ENCODE measurements at places on chromosomes 1 and 21. TPM values are rescaled to one million over a fixed set of nuclear protein-coding genes. Genes with fewer than 3 reads are reported as not detected.

- no peak for DNase-seq
Observed at GRCh38 chr1:110462964-110463363, 12.0 kb downstream of the PROK1 start.

DNA sequence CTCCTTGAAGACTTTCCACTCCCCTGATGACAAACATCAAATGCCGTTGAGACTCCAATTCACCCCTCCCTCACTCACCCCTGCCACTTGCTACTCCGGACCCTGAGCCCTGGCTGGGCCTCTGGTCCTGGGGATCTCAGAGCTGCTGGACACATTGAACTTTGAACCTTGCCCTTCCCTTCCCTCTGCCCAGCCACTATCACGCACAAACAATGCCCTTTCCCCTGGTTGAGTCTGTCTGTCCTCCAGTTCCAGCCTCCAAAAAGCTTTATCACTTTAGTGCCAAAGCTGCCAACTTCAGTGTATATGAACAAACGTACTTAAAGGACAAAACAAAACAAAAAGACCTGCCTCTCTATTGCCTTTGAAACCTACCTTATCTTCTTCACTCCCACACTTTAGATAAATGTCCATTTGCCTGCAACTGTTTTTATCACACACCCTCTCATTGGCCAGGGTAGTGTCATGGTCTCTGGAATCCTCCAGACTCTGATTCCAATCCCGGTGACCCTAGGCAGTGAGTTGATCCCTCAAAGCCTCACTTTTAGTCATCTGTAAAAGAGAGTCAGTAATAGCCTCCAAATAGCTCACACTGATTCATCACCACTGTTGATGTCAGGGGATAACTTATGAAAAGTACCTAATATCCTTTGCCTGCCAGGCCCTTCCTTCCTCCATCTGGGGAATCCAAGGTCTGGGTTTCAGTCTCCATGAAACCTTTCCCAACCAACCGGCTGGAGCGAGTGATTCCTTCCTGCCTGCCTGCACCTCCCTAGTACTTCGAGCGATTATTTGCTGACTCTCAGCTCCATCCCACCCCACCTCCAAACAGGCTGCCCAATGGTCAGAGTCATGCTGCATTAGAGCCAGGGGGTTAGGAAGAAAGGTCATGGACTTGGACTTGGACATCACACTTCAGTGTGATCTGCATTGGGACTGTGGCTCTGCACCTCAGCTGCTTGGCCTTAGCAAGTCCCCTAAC lies 15.9 kb upstream of the SPOCD1 start:
- no peak for DNase-seq

DNA sequence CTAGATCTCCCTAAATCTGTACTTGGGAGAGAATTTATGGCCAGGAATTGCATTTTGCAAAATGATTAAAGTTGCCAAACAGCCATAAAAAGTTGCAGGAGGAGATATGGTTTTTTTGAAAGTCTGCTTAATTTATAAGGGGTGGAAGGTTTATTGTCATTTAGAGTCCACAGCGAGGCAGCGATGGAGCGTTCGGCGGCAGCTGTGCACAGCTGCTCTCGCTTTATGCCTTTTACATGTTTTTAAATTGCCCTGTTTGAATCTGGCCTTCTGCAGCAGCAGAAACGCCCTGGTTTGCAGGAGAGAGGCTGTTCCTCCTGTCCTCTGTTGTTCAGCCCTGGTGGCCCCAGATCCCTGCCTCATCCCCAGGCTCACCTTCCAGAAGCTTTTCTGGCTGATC lies 144.9 kb upstream of the POU3F1 start:
- DNase-seq: no peak

PODN gene
- polyA plus RNA-seq: 14.3 TPM

- DNase-seq: peak; percentile 39
Observed at GRCh38 chr1:3038113-3038551, 16.9 kb downstream of the ACTRT2 start.

- DNase-seq: no peak
Observed at GRCh38 chr1:106747791-106748190, 308.7 kb upstream of the PRMT6 start.

DNA sequence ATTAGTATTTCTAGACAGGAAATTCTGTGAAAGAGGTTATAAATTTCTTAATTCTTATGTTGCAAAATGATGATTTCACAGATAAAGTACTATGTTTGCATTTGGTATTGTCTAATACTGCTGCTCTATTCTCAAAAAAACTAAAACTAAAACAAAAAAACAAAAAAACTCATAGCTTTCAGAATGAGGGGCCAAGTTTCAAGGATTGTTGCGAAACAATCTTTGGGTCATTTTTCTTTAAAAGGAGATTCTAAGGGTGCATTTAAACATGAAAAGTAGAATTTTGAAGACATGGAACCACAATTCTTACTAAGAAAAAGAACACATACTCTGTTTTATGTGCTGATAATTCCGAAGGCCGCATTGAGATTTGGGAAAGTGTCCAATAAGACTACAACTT lies 645.1 kb downstream of the ADGRL2 start:
- no peak for DNase-seq

DNA sequence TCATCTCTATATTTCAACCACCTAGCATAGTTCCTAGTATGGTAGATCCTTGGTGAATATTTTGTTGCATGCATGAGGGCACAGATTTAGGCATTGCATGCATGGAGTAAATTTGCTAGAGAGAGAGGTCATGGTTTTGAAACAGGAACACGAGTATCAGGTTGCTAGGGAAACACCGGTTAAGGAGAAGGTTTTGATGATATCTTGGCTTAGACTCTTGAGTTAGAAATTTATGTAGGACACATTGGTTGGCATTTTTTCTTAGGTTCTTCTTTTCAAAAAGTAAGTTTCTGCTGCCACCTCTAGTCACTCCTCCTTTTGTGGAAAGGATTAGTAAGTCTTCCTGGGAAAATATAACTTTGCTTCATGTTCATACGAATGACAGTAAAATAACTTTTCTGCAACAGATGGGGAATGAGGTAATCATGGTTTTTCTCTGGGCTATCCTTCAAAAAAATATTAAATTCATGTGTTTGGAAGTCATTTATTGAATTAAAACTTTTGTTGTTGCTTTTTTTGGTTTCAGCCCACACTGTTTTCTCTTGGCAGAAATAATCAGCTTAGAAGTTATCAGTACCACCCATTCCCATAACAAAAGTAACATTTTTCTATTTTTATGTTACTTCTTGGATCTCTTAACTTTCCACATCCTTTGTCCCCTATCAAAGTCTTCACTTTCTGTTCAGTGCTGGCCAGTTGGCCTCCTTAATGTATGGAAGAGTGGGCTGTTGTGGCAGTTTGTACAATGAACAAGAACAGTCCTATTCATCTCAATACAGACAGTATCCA lies 97.3 kb downstream of the PLA2G4A start:
- no peak for DNase-seq

DNA sequence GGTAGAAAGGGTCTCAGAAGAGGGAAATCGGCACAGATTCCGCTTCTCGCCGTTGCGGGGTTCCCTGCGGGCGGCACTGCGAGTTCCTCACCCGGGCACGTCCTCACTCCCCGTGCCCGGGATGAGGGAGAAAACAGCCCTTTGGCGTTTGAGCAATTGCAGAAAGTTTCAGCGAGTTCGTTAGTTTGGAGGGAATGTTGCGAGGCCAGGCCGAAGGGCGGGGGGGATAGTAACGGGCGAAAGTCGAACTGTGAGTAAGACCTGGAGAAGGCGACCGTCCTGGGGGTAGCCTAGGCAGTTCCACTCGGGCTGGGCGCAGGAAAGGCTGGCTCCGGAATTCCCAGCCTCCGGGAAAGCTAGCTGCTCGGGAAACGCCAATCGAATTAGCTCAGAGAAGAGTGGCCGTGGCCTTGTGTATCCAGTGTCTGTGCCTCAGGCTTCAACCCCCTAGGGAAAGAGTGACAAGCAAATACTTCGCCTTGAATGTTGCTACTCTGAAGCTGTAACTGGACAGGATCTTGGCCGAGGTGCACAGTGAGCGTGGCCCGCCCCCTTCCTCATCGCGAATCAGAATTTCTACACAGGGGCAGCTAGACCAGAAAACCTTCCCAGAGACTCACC lies 787 bp downstream of the PTGFR start:
- peak; percentile 55 for DNase-seq

DNA sequence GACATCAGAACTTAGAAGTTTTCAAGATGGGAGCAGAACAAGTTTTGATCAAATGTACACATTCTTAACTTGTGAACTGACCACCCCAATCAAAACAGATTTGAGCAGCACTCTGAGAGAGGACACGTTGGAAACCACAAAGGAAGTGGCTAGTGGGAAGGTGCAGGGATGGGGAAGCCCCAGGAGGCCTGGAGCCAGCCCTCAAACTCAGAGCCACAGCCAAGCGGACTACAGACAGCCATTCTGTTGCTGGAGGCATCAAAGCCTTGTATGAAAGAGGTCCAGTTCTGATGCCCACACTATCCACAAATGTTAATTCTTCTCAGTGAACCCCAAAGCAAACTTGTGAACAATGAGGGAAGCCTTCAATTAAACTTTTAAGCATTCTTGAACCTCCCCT lies 143.6 kb upstream of the RAB4A start:
- DNase-seq: no peak

DNA sequence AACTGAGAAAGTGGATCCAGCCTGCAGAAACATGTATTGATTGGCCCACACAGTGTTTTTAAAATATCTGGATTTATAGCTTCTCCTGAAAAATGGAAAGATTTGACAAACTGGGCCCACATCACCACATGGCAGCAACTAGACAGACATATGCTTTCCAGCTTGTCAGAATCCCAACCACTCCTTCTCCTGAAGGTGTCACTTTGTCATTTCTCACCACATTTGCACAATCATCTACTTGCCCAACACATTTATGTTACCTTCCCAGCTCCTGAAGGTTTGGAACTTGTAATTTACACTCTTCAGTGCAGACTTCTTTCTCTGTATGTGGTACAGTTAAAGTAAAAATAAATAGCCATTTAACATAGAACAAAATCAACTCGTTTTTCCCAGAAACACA lies 126.1 kb upstream of the KIAA1614 start:
- DNase-seq: no peak

DNA sequence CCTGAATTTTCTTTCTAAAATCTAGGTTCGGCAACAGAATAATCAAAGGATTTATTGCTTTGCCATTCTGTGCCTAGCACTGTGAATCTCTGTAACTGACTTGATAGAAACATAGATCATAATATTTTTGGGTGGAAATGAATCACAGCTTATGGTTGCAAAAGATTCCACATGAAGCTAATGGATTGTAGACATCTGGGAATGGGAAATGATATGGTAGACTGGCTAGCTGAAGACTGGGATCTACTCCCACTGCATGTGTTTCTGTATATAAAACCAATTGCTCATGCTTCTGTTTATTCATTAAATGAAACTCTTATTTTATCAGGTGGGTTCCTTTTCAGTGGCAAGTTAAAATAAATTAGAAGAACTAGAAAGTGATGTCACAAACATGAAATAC lies 395.6 kb downstream of the ST6GALNAC3 start:
- DNase-seq: no peak

TCEA3 gene
- 37.3 TPM for polyA plus RNA-seq

- DNase-seq: no peak
Observed at GRCh38 chr1:177135250-177135649, 29.3 kb downstream of the ASTN1 start.

DNA sequence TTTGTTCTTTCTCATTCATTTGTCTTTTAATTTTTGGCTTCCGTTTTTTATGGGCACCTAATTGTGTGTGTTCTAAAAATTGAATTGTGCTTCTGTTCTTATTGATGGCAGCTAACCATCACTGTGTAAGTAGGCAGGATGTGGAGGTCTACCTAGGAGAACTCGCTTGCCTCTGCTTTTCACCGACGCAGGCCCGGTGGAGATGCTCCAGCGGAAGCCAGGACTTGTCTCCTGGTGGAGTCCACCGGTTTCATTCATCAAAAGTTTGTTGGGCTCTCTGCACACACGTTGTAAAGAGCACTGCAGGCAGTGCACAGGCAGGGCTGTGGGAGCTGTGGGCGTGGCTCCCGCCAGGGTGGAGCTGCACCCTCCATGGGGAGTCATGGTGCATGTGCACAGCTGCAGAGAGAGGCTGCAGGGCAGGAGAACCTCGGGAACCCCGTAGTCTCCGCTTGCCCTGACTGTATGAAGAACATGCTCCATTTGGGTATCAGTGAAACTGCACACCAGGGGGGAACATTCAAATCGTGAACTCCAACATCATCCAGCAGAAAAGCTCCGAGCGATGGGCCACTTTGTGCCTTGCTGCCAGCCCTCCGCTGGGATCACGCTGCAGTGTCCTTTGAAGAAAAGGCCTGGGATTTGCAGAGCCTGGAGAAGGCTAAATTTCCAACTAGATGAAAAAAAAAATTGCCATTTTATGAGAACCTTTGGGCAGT lies 6.0 kb upstream of the C1orf174 start:
- peak; percentile 32 for DNase-seq

All from aorta (tissue), 5 donors.